ENCODE measurements at places on chromosomes 5 and 9. TPM values are rescaled to one million over a fixed set of nuclear protein-coding genes. Genes with fewer than 3 reads are reported as not detected.

WWC1 gene
- total RNA-seq = 0.27 TPM

PLPP1 gene
- total RNA-seq = 24.9 TPM

ADAMTS16 gene
- not detected for total RNA-seq

ZCCHC9 gene
- total RNA-seq = 24.1 TPM

ACOT12 gene
- total RNA-seq = not detected

CCNO gene
- 0.13 TPM for total RNA-seq

PHF24 gene
- not detected for total RNA-seq

NUDCD2 gene
- 9.7 TPM for total RNA-seq

GRIA1 gene
- not detected for total RNA-seq

AMBP gene
- not detected for total RNA-seq

CCDC152 gene
- total RNA-seq = 4.0 TPM

TRIM36 gene
- total RNA-seq = 0.43 TPM

SLC22A4 gene
- total RNA-seq = 3.9 TPM

PCDHB3 gene
- 0.27 TPM for total RNA-seq

HAPLN1 gene
- total RNA-seq = 0.13 TPM

CCDC127 gene
- total RNA-seq = 4.8 TPM

BARX1 gene
- not detected for total RNA-seq

HARS2 gene
- 34.8 TPM for total RNA-seq

BTNL9 gene
- total RNA-seq = not detected

ISL1 gene
- total RNA-seq = not detected

NEUROG1 gene
- not detected for total RNA-seq

RANBP17 gene
- 8.0 TPM for total RNA-seq

CLIC3 gene
- total RNA-seq = 0.27 TPM

LCNL1 gene
- not detected for total RNA-seq

SPRY4 gene
- 30.9 TPM for total RNA-seq

CYSRT1 gene
- total RNA-seq = 0.29 TPM

SPATA31C1 gene
- not detected for total RNA-seq

CDH18 gene
- total RNA-seq = not detected

TENT4A gene
- total RNA-seq = 27.5 TPM

PRELID1 gene
- total RNA-seq = 217 TPM

AGXT2 gene
- not detected for total RNA-seq

SET gene
- total RNA-seq = 721 TPM

ANKRD55 gene
- total RNA-seq = 0.57 TPM

NPDC1 gene
- total RNA-seq = 47.4 TPM

SLC25A2 gene
- total RNA-seq = 0.27 TPM

LHX3 gene
- total RNA-seq = not detected

IER5L gene
- 5.5 TPM for total RNA-seq

TMEM252 gene
- total RNA-seq = not detected

KIF27 gene
- 4.4 TPM for total RNA-seq

TCF7 gene
- 0.57 TPM for total RNA-seq
